Globus pallidus (tissue), 1 donor: ENCODE measurements at places on chromosomes 12 and 14.
A peak's percentile ranks its signal among the peaks of the same experiment; 100 is the strongest.

GRCh38 chr14:93230539-93230938 lies 23.5 kb downstream of the UBR7 start:
- DNase-seq: no peak

- DNase-seq: no peak
Measured at GRCh38 chr12:100576331-100577036, 3.0 kb downstream of the GAS2L3 start.

GRCh38 chr12:63445224-63445880 lies 222.9 kb downstream of the DPY19L2 start:
- no peak for DNase-seq

- DNase-seq: no peak
Measured at GRCh38 chr12:42187799-42188198, 43.1 kb upstream of the GXYLT1 start.

DNA sequence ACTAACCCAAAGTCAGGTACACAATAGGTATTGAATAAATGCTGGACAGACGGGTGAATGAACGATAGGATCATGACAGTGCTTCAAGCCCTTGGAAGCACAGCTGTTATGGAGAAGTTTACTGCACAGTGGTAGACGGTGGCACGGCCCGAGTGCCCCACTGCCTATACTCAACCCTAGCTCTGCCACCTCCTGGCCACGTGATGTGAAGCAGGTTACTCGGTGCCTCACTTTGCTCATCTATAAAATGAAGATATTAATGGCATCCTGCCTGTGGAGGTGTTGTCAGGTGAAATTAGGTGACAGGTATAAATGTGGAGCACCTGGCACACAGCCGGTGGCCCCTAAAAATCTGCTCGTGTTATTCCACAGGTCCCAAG lies 5.8 kb downstream of the ASB2 start:
- DNase-seq: no peak

- DNase-seq: no peak
Measured at GRCh38 chr14:104504172-104504735, 75.3 kb upstream of the C14orf180 start.

DNA sequence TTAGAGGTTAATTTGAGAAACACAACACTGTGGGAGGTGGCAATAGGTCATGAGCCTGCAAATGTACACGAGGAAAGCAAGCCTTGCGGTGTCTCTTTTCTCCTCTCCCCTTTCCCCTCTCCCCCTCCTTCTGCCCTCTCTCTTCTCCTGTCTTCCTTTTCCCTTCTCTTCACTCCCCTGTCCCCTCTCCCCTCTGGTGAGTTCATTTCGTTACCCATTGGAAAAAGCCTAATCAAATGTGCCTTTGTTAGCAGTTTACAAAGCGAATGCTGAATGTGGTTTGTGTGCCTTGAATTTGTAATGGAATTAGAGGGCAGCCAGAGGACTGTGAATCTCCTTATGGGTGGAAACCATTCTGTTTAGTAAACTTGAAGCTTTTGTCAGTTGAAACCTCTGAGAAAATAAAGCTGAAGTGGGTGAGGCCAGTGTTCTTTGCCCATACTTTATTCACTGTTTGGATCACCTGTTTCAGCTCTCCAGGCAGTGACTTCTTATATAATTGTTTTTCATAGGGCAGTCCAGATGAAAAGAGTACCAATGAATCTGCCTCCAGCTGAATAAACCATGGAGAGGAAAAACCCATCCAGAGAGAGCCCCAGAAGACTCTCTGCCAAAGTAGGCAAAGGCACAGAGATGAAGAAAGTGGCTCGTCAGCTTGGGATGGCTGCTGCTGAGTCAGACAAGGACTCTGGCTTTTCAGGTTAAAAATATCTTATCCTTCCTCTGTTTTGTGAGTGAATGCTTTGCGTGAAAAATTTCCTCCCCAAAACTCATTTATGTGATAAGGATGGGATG lies 7.3 kb downstream of the CIPC start:
- peak; percentile 96 for DNase-seq

- no peak for DNase-seq
Measured at GRCh38 chr14:106811162-106811561, 1284.8 kb downstream of the TMEM121 start.

GRCh38 chr14:103315351-103315911 lies 18.6 kb upstream of the EIF5 start:
- DNase-seq: no peak

GRCh38 chr12:86929962-86930361 lies 673.8 kb upstream of the MGAT4C start:
- no peak for DNase-seq

- no peak for DNase-seq
Measured at GRCh38 chr12:59484575-59484974, 111.3 kb upstream of the SLC16A7 start.

- no peak for DNase-seq
Measured at GRCh38 chr14:91755570-91756295, 23.8 kb upstream of the CATSPERB start.

DNA sequence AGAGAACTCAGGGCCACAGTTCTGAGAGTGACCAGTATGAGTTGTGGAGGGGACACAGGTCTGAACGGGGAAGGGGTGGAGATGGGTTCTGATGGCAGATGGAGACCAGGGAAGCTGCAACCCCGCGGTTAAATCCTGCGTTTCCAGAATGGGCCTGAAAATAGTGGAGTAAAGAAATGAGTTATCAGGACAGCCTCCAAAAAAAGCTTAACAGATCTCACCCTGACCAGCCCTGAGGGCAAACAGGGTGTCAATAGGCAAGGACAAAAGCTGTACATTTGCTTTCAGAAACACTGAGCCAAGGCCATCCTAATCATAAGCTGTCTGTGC lies 555 bp upstream of the RTN1 start:
- no peak for DNase-seq

- DNase-seq: no peak
Measured at GRCh38 chr12:126404293-126404881, 1339.2 kb downstream of the AACS start.

DNA sequence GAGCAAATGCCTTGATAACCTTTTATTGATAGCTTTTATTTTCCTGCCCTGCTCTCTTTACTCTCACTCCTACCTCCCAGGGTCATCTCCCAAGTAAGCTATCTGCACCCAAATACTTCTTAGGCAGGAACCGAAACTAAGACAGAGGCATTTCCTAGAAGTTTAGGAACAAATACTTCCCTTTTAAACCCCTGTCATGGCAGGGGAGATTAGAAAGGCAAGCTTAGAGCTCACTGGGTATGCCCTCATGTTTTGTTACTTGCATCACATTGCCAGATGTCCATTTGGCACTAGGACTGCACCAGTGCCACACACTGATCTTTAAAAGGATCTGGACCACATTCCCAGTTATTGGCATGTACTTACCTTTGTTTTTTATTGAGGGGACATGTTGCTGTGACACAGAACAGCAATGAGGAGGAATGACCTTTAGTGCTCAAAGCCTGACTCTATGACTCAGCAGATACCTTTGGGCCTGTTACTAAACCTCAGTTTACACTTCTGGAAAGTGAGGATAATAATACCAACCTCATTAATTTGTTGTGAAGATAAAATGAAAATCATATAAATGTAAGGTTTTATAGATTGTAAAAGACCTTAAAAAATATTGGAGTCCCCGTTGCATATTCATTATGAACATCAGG lies 40.9 kb upstream of the MBIP start:
- peak; percentile 41 for DNase-seq

- DNase-seq: no peak
Measured at GRCh38 chr14:87623616-87624015, 369.4 kb downstream of the GALC start.

DNA sequence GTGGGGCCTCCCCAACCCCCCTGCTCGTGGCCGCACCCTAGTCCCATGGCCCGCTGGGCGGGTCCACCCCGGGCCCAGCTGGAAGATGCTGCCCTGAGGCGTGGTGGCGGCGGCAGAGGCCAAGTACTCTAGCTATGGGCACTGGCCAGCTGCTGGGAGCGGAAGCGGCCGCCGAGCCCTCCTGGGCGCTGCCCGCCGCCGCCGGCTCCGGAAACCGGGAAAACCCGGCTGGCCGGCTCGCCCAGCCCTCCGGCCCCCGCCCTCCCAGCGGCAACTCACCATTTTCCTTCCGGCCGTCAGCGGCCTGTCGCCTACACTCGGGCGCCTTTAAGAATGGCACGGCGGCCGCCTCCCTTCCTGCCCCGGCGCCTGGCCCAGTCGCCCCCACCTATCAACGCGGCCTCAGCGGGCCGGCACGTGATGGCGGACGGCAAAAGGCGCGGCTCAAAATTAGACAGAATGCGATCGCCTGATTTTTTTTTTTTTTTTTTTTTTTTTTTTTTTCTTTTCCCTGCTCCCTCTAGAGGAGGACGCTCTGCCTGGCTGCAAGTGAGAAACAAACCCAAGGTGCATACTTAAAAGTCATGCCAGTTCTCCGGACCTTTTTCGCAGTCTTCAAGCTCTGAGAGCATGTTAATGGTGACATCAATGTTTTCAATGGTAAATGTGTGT lies at the start of gene GMFB:
Gene GMFB (minus strand): TSS at position 335 of the 672 bp plus-strand sequence. CDS start 53 bp downstream, at position 282.
- DNase-seq: peak; percentile 87

- no peak for DNase-seq
Measured at GRCh38 chr12:24719293-24719721, 229.6 kb downstream of the BCAT1 start.

- DNase-seq: no peak
Measured at GRCh38 chr14:50301914-50302313, 10.1 kb downstream of the L2HGDH start.

GRCh38 chr12:6110006-6110405 lies 14.5 kb downstream of the VWF start:
- no peak for DNase-seq

- no peak for DNase-seq
Measured at GRCh38 chr14:30553311-30553989, 5.5 kb upstream of the G2E3 start.

GRCh38 chr12:3453990-3454680 lies 36.9 kb upstream of the PRMT8 start:
- DNase-seq: no peak

- DNase-seq: peak; percentile 48
Measured at GRCh38 chr14:51283402-51284085, 43.5 kb downstream of the TMX1 start.

GRCh38 chr12:96177013-96177412 lies 17.2 kb upstream of the ELK3 start:
- DNase-seq: no peak
